Fibroblast of villous mesenchyme (primary cell): ENCODE measurements at places on chromosomes 5 and 9.

GRCh38 chr5:36462295-36463021, 143.9 kb upstream of the SLC1A3 start:
- peak; percentile 49 for DNase-seq

DNA sequence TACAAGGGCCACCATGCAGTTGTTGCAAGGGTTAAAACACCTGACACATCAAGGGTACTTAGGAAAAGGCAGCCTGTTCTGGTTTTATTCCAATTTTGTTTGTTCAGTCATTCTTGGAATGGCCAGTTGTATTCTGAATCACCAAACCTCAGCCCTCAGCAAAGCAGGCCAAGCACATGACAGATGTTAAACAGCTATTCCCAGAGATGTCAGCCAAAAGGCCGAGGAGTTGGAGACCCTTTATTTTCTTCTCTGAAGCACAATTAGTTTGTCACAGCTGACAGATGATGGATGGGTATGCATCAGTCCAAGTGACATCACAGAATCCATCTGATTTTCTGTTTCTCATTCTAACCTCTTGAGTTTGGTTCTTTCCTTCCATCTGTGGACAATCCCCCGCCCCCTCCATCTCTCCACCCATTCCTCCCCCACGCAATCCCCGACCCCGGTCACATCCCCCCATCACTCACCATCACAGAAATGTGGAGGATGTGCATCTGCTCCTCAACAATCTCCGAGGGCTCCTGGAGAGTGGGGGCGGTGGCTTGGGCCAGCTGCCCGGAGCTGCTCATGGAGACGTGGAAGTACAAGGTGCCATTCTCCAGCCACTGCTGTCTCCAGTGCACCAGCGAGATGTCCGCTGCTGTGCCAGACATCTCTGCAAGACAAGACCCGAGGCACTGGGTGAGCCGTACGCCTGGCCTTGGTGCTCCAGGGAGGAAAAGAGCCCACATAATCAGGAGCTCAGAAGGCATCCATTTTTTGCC, 123.8 kb downstream of the ASTN2 start:
- no peak for DNase-seq

GRCh38 chr5:173396311-173396993, 68.2 kb upstream of the STC2 start:
- DNase-seq, result peak; percentile 4

- no peak for DNase-seq
These were observed 67.6 kb downstream of the SMARCA2 start for GRCh38 chr9:2082772-2083171.

DNA sequence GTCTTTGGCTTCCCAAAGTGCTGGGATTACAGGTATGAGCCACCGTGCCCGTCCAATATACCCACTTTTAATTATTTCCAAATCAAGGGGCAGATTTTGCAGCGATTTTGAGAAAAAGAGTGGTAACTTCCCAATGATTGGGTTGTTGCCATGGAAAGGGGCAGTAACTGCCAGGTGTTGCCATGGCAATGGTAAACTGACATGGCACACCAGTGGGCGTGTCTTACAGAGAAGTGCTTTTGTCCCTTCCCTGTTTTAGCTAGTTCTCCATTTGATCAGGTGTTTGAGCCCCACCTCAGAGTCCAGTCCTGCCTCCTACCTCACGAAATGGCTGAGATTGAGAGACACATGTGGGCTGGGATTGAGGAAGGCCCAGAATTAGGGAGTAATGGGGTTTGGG, 86.3 kb upstream of the IER5L start:
- no peak for DNase-seq
